Glutamatergic neuron (in vitro differentiated cells): ENCODE measurements at places on chromosomes 7 and 10. TPM values are rescaled to one million over a fixed set of nuclear protein-coding genes. Genes with fewer than 3 reads are reported as not detected.

Gene TSPAN12
- 6.0 TPM for total RNA-seq

Gene ZNF239
- 4.1 TPM for total RNA-seq

Gene PRF1
- 2.6 TPM for total RNA-seq

Gene CPVL
- 20.3 TPM for total RNA-seq

Gene PLPP4
- total RNA-seq, result 2.6 TPM

Gene ELOVL3
- total RNA-seq, result not detected

DNA sequence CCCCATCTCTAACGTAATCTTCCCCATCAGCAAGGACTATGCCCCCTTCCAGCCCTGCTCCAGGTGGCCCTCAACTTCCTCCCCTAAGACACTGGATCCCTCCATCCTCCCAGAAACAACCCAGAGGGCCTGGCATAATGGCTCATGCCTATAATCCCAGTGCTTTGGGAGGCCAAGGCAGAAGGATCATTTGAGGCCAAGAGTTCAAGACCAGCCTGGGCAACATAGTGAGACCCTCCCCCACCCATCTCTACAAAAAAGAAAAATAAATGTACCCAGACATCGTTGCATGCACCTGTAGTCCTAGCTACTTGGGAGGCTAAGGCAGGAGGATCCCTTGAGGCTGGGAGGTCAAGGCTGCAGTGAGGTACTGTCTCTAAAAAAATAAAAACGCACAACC lies 42.6 kb downstream of the TMEM130 start:
- no peak overlapping the region for H3K4me3 ChIP-seq
- H3K27ac ChIP-seq, result peak overlapping the region; percentile 95
- H3K36me3 ChIP-seq, result no peaks in the 10 kb centered on the region
- peaks cover 11% of the 10 kb centered on the region for H3K4me1 ChIP-seq

- no peaks in the 10 kb centered on the region for H3K27me3 ChIP-seq
- DNase-seq, result no peak
- no peak overlapping the region for H3K27ac ChIP-seq
- no peaks in the 10 kb centered on the region for H3K36me3 ChIP-seq
- H3K4me1 ChIP-seq, result no peaks in the 10 kb centered on the region
These were observed 165.5 kb downstream of the CPED1 start for GRCh38 chr7:121153995-121154394.

GRCh38 chr10:58957517-58957916 lies 218.9 kb upstream of the PHYHIPL start:
- no peak overlapping the region for H3K27ac ChIP-seq
- no peaks in the 10 kb centered on the region for H3K27me3 ChIP-seq
- no peaks in the 10 kb centered on the region for H3K4me1 ChIP-seq
- H3K36me3 ChIP-seq, result no peaks in the 10 kb centered on the region
- no peak for DNase-seq

- no peaks in the 10 kb centered on the region for H3K36me3 ChIP-seq
- H3K4me3 ChIP-seq, result no peak overlapping the region
- H3K4me1 ChIP-seq, result no peaks in the 10 kb centered on the region
- no peak overlapping the region for H3K27ac ChIP-seq
- DNase-seq, result no peak
- H3K27me3 ChIP-seq, result no peaks in the 10 kb centered on the region
These were observed 114.7 kb upstream of the CELF2 start for GRCh38 chr10:10902951-10903350.

DNA sequence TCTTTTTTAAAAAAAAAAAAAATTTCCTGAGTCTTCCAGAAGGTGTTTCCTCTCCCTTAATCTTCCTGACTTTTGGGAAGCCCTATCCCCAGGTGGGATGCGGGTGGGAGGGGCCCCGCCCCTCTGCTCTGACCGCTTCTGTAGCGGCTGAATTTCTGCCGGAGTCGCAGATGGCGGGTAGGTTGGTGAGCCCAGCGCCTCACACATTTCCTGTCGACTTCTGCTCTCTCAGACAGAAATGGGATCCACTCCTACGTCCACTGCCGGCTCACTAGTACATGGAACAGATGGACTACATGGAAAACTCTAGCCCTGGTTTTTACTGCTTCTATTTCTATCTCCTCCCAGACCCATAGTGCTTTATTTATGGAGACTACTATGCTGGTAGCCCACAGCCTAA lies 90.9 kb downstream of the NEUROD6 start:
- H3K27ac ChIP-seq, result no peak overlapping the region
- no peaks in the 10 kb centered on the region for H3K27me3 ChIP-seq
- no peak overlapping the region for H3K4me3 ChIP-seq
- DNase-seq, result peak; percentile 19

GRCh38 chr7:120108376-120108775 lies 164.6 kb upstream of the KCND2 start:
- no peaks in the 10 kb centered on the region for H3K36me3 ChIP-seq
- no peak overlapping the region for H3K4me3 ChIP-seq
- DNase-seq, result no peak
- no peak overlapping the region for H3K27ac ChIP-seq

DNA sequence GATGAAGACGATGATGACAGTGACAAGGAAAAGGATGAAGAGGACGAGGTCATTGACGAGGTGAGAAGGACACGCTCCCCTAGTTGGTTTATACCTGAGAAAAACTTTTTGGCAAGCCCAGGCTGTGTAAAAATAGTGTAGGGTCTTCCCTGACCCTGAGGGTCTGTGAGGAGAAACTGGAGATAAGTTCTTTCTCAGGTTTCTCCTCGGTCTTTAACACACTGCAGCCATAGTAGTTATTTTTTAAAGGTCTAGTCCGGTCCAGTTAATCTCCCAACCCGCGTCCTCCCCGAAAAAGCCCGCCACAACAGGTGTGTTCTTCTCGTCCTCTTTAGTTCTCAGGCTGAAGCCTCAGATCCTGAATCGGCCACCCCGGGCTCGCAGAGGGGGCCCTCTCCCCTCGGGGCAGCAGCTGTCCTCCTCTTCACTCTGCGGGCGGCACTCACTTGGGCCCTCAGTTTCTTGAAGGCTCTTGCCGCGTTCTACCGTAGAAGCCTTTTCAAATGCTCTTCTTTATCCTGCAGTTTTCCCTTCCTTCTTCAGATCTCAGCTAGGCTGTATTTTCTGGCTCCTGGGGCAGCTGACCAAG lies 411 bp downstream of the BCCIP start:
- H3K27ac ChIP-seq, result no peak overlapping the region
- H3K4me1 ChIP-seq, result peaks cover 2% of the 10 kb centered on the region
- H3K4me3 ChIP-seq, result no peak overlapping the region
- no peak for DNase-seq
- H3K36me3 ChIP-seq, result no peaks in the 10 kb centered on the region

- no peak for DNase-seq
- no peak overlapping the region for H3K4me3 ChIP-seq
- no peak overlapping the region for H3K27ac ChIP-seq
- H3K36me3 ChIP-seq, result peaks cover 17% of the 10 kb centered on the region
These were observed 94.9 kb downstream of the CARD11 start for GRCh38 chr7:2948749-2949148.

DNA sequence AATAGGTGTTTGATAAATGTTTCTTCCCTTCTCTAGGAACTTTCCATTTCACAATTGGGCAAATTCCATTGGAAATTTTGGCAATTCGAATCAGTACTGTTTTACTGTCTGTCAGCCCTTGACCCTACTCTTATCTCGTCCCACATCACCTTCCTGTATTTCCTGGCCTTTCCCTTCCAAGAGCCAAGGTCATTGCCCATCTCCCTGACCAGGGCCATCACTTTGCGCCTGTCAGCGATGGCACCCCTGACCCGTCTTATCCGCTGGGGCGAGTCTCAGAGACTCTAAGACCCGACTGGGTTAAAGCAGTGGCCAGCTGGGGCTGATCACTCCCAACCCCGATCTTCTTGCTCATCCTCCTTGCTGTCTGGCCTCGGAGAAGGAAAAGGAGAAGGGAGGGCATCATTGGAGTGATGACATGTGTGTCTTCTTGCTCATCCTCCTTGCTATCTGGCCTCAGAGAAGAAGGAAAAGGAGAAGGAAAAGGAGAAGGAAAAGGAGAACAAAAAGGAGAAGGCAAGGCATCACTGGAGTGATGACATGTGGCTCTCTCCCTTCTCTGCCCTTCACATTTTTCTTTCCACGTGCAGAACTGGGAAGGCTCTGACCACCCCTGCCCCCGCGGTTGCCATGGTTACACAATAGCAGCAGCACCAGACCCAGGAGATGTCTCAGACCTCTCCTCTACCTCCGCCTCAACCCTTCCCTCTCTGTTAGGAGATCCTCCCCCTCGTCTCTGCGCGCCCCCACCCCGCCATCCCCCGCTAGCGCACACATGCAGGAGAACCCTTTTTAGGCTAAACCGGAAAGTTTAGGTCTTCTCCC lies 2.0 kb downstream of the SEMA3D start:
- H3K27me3 ChIP-seq, result peaks cover 19% of the 10 kb centered on the region
- H3K36me3 ChIP-seq, result no peaks in the 10 kb centered on the region
- H3K27ac ChIP-seq, result no peak overlapping the region
- peaks cover 15% of the 10 kb centered on the region for H3K4me1 ChIP-seq
- peak; percentile 72 for DNase-seq
- peak overlapping the region; percentile 92 for H3K4me3 ChIP-seq

GRCh38 chr10:114645706-114646105 lies 12.4 kb downstream of the ABLIM1 start:
- no peak overlapping the region for H3K27ac ChIP-seq
- no peak overlapping the region for H3K4me3 ChIP-seq
- DNase-seq, result no peak

- H3K27me3 ChIP-seq, result peaks cover 2% of the 10 kb centered on the region
- H3K27ac ChIP-seq, result no peak overlapping the region
- peaks cover 2% of the 10 kb centered on the region for H3K4me1 ChIP-seq
- peak; percentile 57 for DNase-seq
These were observed 83.2 kb upstream of the BAIAP2L1 start for GRCh38 chr7:98483964-98484545.

DNA sequence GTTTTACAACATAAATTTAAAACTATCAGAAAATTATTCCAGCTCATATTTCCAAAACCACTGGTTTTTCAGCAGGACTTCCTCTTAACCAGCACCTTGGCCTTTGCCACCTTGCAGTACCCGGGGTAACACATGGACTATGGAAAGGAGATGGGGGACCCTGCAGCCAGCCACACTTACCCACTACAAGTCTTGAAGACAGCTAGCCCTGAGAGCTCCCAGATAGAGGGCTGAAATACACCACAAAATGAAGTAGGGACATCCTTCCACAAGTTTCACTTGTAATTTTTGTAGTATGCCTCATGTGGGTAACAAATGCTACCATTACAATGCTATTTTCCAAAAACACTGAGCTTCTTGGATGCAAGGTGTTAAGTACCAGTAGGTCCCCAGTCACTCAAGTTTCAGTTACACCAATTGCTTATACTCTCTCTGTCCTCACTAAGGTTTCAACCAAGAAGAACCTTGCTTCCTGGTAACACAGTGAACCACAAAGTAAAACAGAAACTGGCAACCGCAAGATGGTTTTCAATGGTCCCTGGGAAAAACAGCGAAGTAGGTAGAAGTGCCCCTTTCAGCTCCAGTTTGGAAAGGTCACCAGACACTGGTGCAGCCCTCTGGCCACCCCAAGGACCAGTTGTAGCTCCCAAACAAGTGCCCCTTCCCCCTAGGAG lies 110.9 kb downstream of the SGMS1 start:
- H3K4me1 ChIP-seq, result no peaks in the 10 kb centered on the region
- no peak for DNase-seq
- H3K36me3 ChIP-seq, result no peaks in the 10 kb centered on the region

DNA sequence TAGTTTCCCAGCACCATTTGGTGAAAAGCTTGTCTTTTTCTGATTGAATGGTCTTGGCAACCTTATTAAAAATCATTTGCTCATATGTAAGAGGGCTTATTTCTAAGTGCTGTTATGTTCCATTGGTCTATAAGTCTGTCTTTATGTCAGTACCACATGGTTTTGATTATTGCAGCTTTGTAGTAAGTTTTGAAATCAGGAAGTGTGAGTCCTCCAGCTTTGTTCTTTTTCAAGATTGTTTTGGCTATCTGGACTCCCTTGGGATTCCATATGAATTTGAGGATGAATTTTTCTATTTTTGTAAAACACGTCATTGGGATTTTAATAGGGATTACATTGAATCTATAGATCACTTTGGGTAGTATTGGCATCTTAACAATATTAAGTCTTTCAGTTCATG lies 5.4 kb downstream of the KIF11 start:
- H3K27me3 ChIP-seq, result peaks cover 1% of the 10 kb centered on the region
- DNase-seq, result no peak
- peaks cover 3% of the 10 kb centered on the region for H3K4me1 ChIP-seq
- no peak overlapping the region for H3K27ac ChIP-seq
- H3K4me3 ChIP-seq, result no peak overlapping the region
- H3K36me3 ChIP-seq, result no peaks in the 10 kb centered on the region

GRCh38 chr7:128933180-128933891 lies 4.4 kb upstream of the IRF5 start:
- peaks cover 5% of the 10 kb centered on the region for H3K36me3 ChIP-seq
- no peak for DNase-seq
- H3K4me1 ChIP-seq, result peaks cover 3% of the 10 kb centered on the region
- peak overlapping the region; percentile 38 for H3K4me3 ChIP-seq

- no peaks in the 10 kb centered on the region for H3K36me3 ChIP-seq
- peak; percentile 27 for DNase-seq
- H3K27ac ChIP-seq, result peak overlapping the region; percentile 97
- peaks cover 9% of the 10 kb centered on the region for H3K27me3 ChIP-seq
These were observed 761.5 kb upstream of the C7orf33 start for GRCh38 chr7:147829016-147829415.

DNA sequence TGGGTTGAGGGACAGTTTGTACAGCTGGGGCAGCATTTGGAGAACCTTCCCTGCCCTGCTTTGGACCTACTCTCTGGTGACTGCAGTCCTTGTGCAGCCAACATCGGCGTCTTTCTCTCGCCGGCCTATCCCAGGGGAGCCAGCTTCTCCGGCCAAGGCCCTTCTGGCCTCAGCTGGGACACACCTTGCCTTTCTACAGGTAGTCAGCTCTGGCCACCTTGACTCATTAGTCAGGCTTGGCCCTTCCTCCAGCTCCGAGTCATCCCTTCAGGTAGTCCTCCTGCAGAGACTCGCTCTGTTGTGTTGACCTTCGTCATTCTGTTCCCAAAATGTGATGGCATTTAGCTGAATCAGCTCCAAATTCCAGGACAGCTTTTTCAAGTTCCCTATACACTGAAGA lies 145.0 kb upstream of the CHST15 start:
- H3K27ac ChIP-seq, result no peak overlapping the region
- no peak for DNase-seq
- H3K4me1 ChIP-seq, result peaks cover 4% of the 10 kb centered on the region
- no peaks in the 10 kb centered on the region for H3K36me3 ChIP-seq
- H3K27me3 ChIP-seq, result peaks cover 3% of the 10 kb centered on the region
